ENCODE measurements at places on chromosomes 3 and 15.

GRCh38 chr15:77494073-77494867, 73.6 kb downstream of the HMG20A start:
- DNase-seq: no peak

GRCh38 chr3:147361454-147362420, 44.6 kb downstream of the ZIC4 start:
- DNase-seq: no peak

DNA sequence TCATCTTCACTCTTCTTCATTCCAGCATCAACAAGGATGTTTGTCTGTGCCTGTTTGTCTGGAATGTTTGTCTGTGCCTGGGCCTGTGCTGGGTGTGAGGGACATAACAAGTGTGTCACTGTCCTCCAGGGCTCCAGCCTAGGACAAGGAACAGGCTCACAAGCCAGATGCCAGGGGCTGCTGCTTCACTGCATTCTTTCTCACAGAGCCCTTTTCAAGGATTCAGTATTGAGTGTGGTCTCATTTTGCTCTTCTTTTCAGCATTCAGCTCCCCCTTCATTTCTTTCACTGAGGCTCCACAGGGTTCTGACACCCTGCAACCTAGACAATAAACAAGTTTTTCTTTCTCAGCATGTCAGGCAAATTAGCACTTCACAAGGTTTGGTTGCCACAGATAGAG, 43.6 kb upstream of the KY start:
- DNase-seq: no peak

DNA sequence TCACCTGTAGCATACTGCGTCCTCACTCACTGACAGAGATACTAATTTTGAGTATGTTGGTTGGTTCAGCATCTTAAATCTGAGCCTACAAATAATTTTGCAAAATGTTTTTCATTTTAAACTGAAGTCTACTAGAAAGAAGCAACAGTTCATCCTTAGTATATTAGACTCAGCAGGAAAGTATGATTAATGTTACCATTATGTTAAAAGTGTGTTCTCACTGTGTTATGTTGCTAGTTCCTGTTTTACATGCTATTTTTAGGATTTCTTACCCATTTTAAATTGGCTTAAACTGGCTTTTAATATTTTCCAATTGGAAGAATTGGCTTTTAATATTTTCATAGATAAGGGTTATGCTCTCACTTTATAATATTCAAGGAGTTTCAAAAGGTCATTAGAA, 25.7 kb downstream of the ACKR4 start:
- no peak for DNase-seq

DNA sequence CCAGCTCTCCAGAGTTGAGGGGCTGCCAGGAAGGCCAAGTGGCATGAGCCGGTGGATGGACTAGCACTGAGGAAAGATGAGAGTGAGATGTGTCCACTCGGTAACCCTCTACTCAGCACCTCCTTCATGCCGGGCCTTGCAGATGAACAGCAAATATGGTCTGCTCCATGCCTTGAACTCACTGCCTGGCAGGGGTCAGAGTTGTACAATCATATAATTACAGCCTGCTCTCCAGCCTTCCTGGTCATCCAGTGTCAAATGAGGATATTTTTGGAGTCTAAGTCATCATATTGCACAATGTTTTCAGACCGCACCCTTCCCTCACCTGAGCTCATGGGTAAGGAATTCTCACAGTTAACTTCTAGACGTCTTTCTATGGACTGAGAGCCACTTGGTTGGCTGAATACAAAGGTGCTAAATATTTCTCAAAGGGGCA, 4.9 kb downstream of the MGLL start:
- peak; percentile 76 for DNase-seq

GRCh38 chr3:75176937-75177336, 487.2 kb upstream of the FRG2C start:
- DNase-seq: no peak

Data from GM04503 (cell line).